ENCODE measurements at places on chromosomes 13 and 19. TPM values are rescaled to one million over a fixed set of nuclear protein-coding genes. Genes with fewer than 3 reads are reported as not detected.

DNA sequence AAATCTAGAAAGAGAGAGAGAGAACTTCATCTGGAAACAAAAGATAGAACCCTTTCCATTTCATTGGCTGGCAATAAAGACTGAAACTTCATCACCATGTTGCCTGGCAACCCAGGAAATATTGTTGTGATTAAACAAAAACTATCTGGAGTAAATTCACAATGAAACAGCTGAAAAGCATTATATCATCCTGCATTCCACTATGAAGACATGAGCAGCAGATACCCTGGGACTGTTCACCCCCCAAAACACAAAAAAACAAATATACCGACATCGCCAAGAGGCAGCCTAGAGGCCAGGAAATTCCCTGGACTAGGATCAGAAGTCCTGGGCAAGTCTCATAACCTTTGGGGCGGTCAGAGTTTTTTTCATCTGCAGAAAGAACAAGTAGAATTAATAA, 158.3 kb downstream of the FOXO1 start:
- peak; percentile 90 for DNase-seq

DNA sequence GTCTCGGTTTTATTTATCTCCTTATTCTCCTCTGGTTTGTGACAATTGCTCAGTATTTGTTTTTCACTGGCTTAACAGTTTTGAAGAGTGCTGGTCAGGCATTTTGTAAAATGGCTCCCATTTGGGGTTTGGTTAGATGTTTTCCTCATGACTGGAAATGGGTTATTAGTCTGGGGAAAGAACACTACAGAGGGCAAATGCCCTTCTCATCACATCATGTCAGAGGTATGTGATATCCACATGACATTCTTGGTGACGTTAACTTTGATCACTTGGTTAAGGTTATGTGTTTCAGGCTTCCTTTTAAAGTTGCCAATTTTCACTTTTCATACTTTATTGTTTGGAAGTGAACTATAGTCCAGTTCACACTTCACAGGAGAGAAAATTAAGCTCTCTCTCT, 74.8 kb upstream of the KLHL1 start:
- DNase-seq = no peak

DNA sequence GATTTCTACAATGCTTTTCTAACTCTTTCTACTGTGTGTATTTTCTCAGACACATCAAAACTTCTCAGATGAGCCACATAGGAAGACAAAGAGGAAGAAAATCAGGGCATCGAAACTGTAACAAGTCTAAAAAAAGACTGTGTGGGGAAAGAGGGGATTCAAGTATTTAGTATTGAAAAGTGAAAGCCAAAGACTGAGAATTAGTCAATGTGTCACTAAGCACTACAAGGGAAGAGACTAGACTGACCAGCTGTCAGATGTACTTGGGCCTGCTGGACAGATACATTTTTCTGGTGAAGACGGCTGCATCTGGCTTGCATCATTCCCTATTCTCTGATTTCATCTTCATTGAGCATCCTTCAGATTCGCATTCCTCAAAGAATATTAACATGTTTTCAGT, 25.4 kb downstream of the COMMD6 start:
- no peak for DNase-seq

HSD17B14 gene
- total RNA-seq = 3.4 TPM

GRCh38 chr13:112772539-112772909, 82.7 kb downstream of the ATP11A start:
- no peak for DNase-seq

DNA sequence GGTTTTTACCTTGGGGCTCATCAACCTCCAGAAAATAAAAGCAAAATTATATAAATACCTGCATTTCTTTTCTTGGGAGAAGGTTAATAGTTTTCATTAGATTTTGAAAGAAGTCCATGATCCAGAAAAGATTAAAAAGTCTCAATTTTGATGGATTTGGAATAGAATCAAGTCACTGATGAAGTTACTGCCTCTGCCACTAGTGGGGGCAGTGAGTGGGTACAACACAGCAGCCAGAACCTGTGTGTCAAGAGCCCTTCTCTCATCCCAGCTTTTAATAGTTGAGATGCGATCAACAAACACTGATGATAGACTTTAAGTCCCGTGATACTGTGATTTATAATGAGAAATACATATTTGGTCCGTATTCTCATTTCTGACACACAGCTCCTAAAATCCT, 686.7 kb downstream of the DIAPH3 start:
- DNase-seq = no peak

GRCh38 chr13:36680913-36681312, 7.1 kb downstream of the SERTM1 start:
- DNase-seq = peak; percentile 10

GRCh38 chr13:30306762-30307193, 573 bp downstream of the KATNAL1 start:
- DNase-seq = peak; percentile 87

SLC25A41 gene
- total RNA-seq = 0.49 TPM

DNA sequence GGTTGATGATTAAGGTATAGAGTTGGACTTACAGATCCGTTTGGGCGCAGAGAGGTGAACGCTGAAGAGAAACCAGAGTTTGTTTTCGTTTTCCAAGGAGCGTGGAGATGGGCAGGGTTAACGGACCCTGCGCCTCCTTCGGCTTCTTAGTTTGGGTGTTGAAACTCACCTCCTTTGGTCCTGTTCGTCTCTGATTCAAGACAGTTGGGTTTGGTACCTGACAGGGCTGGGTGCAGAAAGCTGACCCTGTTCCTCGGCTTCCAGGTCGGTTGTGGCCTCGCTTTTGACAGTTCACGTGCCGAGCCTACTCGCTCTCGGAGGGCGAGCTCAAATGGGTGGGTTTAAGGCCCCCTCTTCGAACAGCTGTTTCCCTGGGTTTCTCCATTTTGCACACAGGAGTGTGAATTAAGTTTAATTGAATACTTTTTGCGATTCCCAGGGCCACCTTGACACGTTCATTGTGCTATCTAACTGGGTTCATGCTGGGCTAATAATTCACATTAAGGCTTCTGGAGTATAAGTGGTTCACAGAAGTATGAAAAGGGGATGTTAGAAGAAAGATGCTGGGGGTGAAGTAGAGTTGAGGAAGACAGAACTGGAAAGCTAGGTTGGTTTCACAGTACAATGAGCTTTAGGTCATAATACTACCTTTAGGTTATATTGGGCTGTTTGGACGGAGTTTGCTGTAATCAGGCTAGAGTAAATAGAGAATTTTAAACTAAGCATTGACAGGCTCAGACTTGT, 638 bp downstream of the USPL1 start:
- DNase-seq = peak; percentile 56

GRCh38 chr13:75889427-75889826, 253.3 kb downstream of the LMO7 start:
- DNase-seq = no peak

DNA sequence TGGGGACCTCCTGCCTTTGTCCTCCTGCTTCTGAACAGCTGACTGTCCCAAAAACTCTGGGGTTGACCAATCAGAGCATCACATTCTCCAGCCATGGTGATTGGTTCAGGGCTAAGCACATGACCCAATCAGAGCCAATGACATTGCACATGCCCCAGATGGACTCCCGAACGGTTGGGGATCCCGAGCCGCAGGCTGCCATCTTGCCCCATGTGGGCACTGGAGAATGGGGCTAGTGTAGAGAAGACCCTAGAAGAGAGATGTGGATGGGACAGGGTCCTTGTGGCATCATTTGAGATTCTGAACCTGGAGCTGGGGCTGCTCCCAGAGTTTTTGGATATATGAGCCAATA, 31.3 kb upstream of the PEPD start:
- no peak for DNase-seq

- DNase-seq = no peak
Measured at GRCh38 chr13:33235564-33235963, 50.0 kb downstream of the STARD13 start.

MAMSTR gene
- total RNA-seq = 1.7 TPM

DNA sequence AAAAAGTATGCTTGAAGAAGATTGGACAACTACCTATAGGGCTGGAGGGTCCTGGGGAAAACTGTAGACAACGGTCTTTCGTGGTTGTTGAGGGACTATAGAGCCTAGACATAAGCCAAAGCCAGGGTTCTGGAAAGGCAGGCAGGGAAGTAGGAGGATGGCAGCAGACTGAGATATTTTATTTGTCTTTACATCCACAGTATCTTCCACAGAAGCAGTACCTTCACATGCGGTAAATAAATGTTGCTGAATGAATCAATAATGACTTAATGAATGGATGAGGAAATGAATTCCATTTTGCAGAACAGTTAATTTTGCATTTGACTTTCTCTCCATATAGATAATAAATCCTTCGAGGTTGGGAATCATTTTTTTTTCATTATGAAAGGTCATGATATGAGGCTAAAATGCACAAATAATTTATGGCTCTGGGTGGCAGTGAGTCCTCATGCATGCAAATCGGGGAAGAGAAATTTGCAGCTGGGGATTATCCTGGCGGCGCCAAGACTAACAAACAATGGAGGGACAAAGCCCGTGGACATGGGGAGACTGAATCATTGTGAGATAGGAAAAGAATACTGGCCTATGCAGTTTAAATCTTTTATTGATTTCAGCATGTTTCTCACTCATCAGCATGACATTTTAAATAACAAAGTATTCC, 102.0 kb downstream of the ERCC5 start:
- DNase-seq = no peak

GRCh38 chr19:49786376-49786820, 19.6 kb downstream of the AP2A1 start:
- no peak for DNase-seq

OR1I1 gene
- total RNA-seq = not detected

GRCh38 chr19:13799669-13800068, 4.4 kb downstream of the ZSWIM4 start:
- no peak for DNase-seq

DNA sequence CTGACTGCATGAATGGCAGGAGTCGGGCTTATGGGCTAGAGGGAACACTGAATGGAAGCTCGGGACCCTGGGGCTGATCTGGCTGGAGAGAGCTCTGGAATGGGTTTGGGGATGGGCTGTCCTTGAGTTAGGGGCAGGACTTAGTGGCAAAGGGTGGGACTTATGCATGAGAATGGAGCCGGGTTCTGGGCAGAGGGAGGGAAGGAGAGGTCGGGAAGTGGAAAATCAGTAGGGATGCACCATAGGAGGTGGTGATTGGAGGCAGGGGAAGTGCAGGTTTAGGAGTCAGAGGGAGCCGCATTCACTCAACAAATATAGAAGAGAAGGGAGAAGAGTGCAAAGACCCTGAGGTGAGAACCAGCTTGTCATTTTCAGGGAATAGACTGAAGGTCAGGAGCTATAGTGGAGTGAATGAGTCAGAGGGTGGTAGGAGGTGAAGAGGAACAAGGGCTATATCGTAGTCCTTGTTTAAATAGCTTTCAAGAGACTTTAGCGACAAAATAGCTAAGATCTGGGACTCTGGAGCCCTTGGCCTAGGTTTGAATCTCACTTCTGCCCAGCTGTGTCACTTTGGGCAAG, 748 bp downstream of the RAB4B start:
- DNase-seq = peak; percentile 98

PLIN5 gene
- total RNA-seq = 7.5 TPM

DNA sequence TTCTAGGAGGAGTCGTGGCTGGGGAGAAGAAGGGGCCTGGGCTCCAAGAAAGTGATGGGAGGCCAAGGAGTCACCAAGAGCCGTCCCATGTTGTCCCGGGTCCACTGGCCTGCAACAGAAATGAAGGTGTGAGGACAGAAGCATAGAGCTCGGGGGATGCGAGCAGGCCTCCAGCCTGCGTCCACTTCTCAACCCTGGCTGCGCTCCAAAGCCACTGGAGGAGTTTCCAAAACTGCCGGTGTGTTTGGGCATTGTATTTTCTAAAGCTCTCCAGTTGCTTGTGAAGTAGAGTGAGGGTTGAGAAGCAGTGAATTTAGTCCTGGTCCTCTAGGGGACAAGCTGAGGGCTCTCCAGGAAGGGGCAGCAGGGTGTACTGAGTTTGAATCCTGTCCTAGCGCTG, 13.0 kb downstream of the FFAR2 start:
- DNase-seq = no peak

TMEM38A gene
- 11.9 TPM for total RNA-seq

DNA sequence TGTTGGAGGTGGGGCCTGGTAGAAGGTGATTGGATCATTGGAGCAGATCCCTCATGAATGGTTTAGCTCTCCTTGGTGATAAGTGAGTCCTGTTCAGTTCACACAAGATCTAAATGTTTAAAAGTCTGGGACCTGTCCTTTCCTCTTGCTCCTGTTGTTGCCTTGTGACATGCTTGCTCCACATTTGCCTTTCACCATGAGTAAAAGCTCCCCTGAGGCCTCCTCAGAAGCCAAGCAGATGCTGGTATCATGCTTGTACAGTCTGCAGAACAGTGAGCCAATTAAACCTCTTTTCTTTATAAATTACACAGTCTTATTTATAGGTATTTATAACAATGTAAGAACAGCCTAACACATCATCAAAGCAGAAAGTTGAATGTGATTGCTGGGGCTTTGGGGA, 24.2 kb upstream of the RFC3 start:
- DNase-seq = peak; percentile 11

DNA sequence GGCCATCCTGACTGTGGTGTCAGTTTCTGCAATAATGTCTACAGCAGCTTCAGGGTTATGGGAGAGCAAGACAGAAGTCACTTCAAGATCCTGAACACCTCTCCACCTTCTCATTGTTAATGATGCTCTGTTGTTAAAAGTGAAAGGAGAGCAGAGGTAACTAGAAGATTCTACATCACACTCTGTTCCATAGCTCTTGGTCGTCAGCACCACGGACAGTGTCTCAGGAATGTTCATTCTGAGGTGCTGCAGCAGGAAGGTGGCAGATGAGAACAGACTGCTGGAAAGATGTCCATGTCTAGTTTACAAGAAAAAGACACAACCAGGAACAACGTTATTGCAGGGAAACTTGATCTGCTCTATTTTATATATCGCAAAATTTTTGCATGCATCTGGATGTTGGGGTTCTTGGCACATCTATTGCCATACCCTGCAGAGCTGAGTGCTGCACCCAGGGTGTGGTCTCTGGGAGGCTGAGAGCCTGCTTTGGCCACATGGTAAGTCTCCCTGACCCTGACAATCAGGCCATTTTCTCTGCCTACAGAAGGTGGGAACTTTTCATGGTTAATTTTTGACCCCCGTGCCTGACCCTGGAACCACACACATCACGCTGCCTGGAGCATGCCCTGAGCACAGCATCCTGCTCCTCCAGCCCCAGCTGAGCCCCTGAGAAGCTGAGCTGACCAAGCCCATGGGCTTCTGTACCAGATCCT, 12.7 kb downstream of the CEACAM21 start:
- no peak for DNase-seq

GRCh38 chr19:44894052-44894400, 3.0 kb downstream of the TOMM40 start:
- no peak for DNase-seq

DNA sequence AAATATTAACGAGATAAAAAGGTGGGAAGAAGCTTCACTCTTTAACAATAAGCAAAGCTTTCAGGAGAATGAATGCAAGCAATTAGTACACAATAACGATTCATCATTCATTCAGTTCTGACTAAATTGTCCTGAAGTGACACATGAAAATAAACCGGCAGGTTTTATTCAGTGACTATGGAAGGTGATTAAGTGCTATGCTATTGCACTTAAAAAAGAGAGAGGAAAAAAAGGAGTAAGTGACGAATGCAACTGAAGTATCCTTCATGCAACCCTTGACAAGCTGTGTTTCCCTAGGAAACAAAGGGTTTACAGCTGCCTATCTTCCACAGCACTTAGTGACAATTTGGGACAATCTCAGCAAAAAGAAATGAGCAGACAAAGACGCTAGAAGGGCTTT, 1.4 kb downstream of the LIG4 start:
- DNase-seq = no peak

Data from skin of body (tissue), 3 donors.